RPMI7951 (cell line): ENCODE measurements at places on chromosomes 1 and 21. TPM values are rescaled to one million over a fixed set of nuclear protein-coding genes. Genes with fewer than 3 reads are reported as not detected.
A peak's percentile ranks its signal among the peaks of the same experiment; 100 is the strongest.

DNA sequence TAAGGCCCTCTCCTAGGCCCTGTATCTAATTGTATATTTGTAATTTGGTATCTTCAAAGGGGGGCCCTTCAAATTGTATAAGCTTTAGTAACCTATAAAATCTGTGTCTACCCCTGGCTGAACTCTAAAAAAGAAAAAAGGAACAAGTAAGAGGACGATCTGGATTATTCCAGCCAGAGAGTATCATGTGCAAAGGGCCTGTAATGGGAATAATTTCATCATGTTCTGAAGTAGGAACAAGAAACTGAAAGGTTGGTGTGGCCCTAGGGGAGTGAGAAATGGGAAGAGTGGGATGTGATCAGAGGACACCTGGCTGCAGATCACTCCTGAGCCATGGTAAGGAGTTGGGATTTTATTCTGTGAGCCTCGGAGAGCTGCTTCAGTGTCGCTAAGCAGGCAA is 14.7 kb downstream of the PTAFR start:
- DNase-seq = no peak

DNA sequence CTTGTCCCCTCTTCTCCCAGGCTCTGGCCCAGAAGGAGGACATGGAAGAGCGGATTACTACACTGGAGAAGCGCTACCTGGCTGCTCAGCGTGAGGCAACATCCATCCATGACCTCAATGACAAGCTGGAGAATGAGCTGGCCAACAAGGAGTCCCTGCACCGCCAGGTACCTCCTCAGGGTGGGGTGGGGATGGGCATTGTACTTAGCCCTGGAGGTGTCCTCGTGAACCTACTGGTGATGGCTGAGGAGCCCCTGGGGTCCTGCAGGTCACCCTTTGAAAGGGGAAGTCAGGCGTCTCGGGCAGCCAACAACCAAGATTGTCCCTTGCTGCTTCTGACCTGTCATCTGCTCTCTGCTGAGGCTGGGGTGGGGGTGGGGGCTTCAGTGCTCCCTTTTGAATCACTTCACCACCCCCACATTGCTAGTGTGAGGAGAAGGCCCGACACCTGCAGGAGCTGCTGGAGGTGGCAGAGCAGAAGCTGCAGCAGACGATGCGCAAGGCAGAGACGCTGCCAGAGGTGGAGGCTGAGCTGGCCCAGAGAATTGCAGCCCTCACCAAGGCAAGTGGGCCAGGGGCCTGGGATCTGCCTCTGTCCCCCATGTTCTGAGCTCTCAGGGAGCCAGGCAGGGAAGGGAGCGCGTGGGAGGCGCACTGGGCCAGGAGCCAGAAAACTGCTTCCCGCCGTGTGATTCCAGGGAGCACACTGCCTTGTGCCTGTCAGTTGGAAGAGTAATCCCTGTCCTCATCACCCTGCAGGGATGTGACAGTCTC is 19.7 kb downstream of the PPFIA4 start:
- peak; percentile 14 for DNase-seq

GRCh38 chr1:47662068-47662467 is 224.2 kb downstream of the FOXD2 start:
- no peak for DNase-seq

DNA sequence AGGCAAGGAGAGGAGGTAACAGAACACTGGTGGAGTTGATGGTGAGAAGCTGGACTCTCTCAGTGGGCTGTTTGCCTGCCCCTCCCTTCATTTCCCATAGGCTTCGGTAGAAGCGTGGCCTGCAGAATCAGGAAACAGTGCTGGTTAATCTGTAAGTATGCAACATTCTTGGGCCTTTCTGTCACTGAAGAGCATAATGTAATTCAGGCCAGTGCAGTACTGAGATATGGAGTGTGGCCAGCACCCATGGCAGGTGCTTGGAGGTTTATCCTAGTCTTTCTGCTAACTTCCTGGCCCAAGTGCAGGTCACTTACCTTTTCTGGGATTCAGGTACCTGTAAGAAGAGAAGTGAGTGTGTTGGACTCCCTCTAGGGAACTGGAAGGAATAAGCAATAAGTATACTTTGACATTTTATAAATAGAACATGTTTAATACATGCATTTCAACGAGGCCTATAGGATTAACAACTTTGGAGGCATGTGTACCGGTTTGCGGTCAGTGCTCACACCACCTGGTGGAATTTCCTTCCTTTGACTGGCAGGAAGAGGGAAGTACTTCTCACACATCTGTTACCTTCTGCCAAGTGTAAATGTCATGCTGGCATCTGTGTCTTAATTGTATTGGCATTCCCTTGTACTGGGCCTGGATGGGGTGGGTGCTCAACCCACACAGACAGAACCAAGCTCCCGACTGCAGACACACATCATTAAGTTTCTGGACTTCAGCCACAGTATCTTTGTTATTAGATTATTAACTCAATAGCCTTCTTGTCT is 105.5 kb downstream of the KIF26B start:
- no peak for DNase-seq

DNA sequence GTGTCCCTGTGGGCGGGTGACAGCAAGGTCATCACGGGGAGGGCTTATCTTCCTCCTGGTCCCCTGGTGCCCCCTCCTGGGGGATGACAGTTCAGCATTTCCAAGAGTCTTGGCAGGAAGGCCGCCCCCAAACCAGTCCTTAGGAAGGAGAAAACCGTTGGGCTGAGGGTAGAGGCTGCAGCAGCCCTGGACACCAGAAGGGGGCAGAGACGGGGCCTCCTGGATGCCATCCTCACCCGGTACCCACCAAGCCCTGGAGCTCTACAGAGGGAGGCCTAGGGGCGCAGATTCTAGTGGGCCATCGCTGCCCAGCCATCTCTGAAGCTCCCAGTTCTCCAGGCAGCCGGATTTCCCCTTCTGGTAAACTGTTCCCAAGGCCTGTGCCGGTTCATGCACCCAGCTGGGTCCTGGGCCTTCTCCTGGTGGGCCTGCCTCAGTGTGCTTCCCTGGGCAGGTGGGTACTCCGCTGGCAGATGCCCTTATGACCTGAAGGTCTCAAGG is 14.8 kb upstream of the ZNF669 start:
- peak; percentile 42 for DNase-seq

DNA sequence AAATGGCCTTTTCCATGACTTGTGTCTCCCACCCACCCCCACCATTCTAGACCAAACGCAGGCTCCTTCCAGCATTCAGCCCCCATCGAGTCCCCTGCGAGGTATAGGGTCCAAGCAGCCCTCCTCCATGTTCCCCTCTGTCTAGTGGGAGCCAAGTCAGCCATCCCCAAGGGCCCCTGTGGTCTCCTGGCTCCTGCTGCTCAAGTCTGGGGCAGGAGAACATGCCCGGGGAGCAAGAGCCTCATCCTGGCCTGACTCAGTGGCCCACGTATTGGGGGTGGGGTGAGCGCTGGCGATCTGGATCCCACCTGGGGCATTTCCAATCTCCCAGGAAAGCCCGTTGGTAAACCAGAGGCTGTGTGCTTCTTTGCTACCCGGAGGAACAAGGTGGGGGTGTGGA is 4.1 kb upstream of the PRDM16 start:
- no peak for DNase-seq

DNA sequence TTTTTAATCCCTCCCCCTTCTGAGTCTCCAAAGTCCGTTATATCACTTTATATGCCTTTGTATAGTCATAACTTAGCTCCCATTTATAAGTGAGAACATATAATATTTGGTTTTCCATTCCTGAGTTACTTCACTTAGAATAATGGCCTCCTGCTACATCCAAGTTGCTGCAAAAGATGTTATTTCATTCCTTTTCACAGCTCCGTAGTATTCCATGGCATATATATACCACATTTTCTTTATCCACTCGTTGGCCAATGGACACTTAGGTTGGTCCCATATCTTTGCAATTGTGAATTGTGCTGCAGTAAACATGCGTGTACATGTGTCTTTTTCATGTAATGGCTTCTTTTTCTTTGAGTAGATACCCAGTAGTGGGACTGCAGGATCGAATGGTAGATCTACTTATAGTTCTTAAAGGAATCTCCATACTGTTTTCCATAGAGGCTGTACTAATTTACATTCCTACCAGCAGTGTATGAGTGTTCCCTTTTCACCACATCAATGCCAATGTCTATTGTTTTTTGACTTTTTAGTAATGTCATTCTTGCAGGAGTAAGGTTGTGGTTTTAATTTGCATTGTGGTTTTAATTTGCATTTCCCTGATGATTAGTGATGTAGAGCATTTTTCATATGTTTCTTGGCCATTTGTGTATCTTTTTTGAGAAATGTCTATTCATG is 12.3 kb downstream of the MAN1C1 start:
- no peak for DNase-seq

Gene NR0B2
- total RNA-seq = not detected in 2 replicates

Gene SDE2
- 10.5 and 14.0 TPM in 2 replicates for total RNA-seq

- no peak for DNase-seq
Measured at GRCh38 chr1:45501505-45501859, 1.4 kb downstream of the MMACHC start.

Gene CRYAA
- not detected in 2 replicates for total RNA-seq

Gene ATXN7L2
- 2.2 and 3.0 TPM in 2 replicates for total RNA-seq

DNA sequence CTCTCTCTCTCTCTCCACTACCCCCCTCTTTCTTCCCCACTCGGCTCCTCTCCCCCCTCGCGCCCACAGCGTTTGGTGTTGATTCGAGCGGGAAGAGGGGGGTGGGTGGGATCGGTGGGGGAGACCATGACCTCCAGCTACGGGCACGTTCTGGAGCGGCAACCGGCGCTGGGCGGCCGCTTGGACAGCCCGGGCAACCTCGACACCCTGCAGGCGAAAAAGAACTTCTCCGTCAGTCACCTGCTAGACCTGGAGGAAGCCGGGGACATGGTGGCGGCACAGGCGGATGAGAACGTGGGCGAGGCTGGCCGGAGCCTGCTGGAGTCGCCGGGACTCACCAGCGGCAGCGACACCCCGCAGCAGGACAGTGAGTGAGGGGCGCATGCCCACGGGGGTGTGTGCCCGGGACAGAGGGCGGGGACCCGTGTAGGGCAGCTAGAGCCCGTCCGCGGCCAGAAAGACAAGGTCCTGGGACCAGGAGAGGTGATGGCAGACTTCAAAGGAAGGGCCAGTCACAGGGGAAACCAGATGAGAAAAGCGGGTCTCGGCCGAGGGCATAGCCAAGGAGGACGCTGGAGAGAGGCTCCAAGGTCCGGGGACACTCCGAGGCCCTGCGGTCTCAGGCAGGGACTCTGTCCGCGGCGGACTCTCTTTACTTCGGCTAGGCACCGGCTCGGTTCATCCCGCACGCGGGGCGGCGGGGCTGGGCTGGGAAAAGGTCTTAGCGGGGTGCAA is at the start of gene PRRX1:
PRRX1 (plus strand) TSS at position 39 of the 735 bp plus-strand sequence; CDS start at position 127, 88 bp downstream.
- no peak for DNase-seq

DNA sequence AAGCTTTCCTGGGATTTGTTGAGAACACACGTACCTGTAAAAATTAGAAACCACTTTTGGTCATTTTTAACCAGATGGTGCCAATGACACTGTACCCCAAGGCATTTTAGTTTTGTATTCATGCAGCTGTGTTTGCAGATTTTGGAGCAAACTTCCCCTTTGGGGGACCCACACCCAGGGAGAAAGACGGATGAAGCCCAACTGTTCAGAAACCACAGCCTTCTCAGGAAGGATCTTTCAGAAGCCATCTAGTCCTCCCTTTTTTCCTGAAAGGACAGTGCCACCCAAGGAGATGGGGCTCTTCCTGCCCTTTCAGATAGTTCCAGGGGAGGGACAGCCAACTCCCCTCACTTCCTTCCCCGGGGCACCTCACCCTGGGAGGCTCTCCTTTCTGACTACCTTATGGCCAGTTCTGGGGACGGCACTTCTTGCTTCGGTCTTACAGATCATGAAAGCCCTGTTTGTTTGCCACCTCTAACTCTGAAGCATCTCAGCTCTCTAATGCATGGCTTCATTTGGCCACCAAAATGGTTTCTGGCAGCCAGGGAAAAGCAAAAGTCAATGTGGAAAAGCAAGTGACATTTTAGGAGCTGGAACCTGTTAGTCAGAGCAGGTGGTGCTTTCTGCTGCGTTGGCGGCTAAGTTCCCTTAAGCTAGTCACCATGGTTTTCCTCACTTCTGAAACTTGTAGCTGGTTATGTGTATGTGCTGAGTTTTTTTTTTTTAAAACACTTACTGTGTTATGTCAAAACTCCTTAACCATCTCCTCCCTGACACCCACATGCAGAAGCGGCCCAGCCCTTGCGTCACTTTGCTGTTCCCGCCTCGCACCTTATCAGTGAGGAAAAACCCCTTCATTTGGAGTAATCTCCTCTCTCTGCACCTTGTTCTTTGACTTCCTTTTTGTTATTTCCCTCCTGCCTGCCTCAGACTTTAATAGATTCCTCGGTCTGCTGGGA is 10.1 kb downstream of the TMCC2 start:
- DNase-seq = no peak

DNA sequence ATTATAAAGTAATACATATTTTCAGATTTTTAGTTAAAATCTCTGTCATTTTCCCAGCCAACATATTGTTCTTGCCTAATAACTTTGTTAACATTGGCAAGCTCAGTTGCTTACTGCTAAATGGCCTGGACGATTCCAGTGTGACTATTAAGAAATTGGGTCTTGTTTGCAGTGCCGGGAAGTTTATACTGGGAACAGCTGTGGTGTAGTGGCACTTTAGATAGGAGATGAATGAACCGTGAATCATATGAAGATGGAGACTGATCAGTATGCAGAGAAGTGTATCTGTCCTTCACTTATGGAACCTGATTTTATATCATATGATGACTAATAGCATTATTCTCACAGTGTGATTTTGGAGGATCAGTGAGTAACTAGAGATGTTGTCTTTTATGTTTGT is 3.3 kb downstream of the CHRM3 start:
- DNase-seq = no peak

- DNase-seq = no peak
Measured at GRCh38 chr1:72938408-72938807, 656.1 kb upstream of the NEGR1 start.

Gene TCHHL1
- not detected in 2 replicates for total RNA-seq

- peak; percentile 97 for DNase-seq
Measured at GRCh38 chr21:17848228-17848627, 29.1 kb upstream of the C21orf91 start.

GRCh38 chr1:155976913-155977689 is 1.2 kb downstream of the ARHGEF2 start:
- DNase-seq = no peak

- no peak for DNase-seq
Measured at GRCh38 chr1:39333296-39333695, 128.8 kb downstream of the MACF1 start.

DNA sequence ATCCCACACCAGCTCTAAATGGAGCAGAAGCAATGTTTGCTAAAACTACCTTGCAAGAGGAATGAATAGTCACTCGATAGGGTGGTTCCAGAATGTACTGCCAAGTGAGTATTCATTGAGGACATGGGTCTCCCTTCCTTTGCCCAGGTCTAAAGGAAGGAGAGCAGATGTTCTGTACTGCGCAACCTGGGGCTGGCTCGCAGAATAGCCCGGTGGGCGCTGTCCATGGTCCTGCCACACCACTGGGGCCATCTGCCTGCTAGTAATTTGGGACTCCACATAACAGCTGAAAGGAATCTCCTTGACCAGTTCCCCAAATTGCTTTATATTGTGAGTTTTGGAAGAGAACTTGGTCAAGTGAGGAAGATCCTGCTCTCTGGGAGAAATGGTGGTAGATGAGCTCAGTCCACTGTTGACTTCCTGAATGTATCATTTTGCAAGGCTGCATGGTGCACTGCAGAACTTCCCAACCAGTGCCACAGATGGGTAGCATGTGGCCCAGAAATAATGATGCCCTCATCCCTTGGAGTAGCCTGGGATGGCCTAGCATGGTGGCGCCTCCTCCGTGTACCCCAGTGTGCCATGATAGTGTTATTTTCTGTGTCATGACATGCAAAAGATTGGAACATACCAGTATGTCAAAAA is 5.7 kb downstream of the SLC6A17 start:
- DNase-seq = peak; percentile 39
